ENCODE measurements at places on chromosomes 16 and 17. TPM values are rescaled to one million over a fixed set of nuclear protein-coding genes. Genes with fewer than 3 reads are reported as not detected.

GRCh38 chr16:80735846-80736245 lies 68.6 kb downstream of the CDYL2 start:
- DNase-seq: no peak

DNA sequence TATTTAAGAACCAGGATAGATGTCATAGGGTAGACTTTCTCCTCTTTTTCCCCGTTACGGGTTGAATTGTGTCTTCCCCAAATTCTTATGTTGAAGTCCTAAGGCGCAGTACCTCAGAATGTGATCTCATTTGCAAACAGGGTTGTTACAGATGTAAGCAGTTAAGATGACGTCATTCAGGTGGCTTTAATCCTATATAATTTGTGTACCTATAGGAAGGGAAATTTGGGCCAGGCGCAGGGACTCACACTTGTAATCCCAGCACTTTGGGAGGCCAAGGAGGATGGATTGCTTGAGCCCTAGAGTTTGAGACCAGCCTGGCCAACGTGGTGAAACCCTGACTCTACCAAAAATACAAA lies 99.5 kb upstream of the DHX40 start:
- no peak for DNase-seq

- no peak for DNase-seq
These were observed 325.8 kb downstream of the CBLN1 start for GRCh38 chr16:48955837-48956236.

- no peak for DNase-seq
These were observed 34.8 kb upstream of the GNG13 start for GRCh38 chr16:835373-835772.

- DNase-seq: no peak
These were observed 8.6 kb upstream of the ANKFY1 start for GRCh38 chr17:4272213-4272971.

DNA sequence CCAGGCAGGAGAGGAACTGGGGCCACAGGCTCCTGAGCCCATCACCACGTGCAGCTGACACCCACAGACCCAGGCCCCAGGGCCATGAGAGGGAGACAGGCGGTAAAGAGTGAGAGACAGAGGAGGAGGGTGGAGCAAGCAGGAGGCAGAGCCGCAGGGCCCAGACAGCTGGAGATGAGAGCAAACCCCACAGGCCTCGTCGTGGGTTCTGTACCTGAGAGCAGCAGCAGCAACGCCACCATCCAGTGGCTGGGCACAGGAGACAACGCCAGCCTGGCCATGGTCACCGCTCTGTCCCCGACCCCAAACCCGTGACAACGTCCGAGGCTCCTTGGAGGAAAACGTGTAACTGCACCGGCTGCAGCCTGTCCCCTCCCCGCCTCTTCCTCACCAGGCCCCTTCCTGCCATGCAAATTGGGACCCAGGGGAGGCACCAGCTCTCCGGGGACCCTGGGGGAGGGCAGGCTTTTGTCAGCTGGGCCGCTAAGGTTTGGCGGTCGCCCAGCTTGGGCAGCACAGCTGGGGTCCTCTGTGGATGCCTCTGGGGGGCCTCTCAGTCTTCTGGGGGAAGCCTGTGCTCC lies at the start of gene CD79B:
Gene CD79B (minus strand): TSS at position 351 of the 581 bp plus-strand sequence. CDS start 70 bp downstream, at position 281.
- DNase-seq: no peak

GRCh38 chr16:26475596-26475995 lies 591.1 kb upstream of the C16orf82 start:
- no peak for DNase-seq

DNA sequence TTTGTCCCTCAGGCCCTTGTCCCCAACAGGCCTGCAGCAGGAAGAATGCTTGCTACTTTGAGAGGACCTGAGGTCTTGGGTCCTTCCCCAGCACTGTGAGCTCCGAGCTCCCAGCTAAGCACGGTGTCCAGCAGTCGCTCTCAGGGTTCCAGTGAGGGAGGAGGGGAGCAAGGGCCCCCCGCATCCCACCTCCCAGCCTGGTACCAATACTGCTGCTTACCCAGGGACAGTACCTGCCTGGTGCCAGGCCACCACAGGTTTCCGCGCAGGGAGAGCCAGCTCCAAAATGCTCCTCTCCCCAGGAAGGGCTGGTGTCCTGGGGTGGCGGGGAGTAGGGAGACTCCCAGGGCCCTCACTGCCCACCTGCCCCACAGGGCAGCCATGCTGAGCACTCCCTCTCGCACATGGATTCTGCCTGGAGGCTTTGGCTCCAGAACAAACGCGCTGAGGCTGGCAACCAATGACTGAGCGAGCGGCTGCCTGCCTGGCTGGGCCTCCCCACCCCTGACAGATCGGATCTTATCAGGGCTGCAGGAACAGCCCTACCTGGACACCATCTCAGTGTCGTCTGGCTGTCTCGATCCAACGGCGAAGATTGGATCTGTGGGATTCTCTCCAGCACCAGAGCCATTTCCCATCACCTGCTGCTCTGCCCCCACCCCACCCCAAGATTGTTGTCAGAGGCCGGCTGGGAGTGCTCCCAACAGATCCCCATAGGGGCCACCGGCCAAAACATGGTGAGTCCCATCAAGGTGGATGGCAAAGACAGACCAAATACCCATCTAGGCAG lies 2.4 kb downstream of the DOK4 start:
- no peak for DNase-seq

- no peak for DNase-seq
These were observed 5.0 kb upstream of the STH start for GRCh38 chr17:45993962-45994627.

DNA sequence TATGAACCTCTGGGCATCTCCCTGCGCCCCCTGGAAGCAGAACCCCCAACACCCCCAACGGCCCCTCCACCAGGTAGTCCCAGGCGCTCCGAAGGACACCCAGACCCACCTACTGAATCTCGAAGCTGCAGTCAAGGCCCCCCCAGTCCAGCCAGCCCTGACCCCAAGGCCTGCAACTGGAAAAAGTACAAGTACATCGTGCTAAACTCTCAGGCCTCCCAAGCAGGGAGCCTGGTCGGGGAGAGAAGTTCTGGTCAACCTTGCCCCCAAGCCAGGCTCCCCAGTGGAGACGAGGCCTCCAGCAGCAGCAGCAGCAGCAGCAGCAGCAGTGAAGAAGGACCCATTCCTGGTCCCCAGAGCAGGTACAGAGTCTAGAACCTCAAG lies 1.5 kb downstream of the BCL6B start:
- no peak for DNase-seq

DNA sequence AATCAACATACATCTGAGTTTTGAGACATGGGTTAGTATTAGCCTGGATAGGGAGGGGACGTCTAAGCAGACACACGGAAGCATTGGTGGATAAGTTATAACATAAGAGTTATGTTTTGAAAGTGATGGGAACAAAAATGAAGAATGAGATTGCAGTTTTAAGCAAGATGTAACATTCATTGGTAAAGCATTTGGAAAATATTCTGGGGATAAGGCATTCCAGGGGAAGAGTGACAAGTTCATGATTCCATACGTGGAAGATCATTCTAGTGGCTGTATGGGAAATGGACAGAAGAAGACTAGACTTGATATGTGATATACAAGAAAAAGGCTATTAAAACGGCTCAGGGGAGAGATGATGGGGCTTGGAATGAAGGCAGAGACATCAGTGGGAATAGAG lies 632.9 kb downstream of the CDH8 start:
- no peak for DNase-seq

DNA sequence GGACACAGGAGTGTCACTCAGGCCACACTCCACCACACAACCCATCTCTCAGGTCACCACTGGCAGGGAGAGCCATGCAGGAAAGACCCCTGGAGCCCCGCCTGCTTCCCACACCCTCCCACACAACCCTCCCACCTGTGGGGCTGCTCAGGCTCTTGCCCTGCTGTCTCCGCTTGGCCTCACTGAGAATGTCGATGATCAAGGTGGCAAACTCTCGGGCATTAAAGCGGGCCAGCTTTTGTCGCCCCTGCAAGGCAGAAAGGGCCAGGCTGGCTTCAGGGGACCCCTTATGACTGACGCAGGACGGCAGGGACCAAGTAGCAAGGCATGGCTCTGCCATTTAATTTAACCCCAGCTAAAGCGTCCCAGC lies 8.5 kb downstream of the TP53I13 start:
- no peak for DNase-seq

DNA sequence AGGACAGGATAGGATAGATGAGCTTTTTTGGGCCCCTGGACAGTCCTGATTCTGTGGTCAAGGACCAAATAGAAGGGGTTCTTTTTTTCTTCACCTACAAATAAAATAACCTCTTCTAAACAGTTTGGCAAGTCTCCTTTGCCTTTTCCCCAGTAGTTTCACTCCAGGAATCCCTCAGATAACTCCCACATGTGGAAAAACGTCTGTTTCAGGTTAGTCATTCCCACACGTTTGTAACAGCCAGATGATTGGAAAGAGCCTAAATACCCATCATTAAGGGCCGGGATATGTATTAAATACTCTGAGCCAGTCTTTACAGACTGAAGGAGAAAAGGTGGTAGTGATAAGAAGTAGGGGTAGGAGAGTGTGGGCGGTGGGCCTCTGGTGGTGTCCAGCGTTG lies 58.3 kb downstream of the PLD6 start:
- no peak for DNase-seq

DNA sequence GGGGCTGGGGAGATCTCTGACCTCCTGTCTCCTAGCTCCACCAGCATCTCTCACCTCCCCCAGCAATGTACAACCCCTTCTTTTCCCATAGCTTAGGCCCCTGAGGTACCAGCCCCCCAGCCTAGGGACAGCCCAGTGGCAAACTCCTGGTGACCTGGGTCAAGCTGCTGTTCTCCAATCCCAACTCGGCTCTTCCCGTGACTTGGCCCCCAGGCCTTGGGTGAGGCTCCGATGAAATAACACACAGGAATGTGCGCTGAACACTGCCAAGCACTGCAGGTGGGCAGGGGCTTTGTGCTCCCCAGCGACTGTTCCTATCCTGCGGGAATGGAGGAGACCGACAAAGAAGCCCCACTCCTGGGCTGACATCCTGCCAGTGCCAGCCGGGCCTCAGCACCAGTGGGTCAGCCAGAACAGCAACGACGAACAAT lies 63.7 kb upstream of the AMZ2 start:
- peak; percentile 13 for DNase-seq

GRCh38 chr17:51087072-51087757 lies 33.5 kb downstream of the SPAG9 start:
- peak; percentile 19 for DNase-seq

DNA sequence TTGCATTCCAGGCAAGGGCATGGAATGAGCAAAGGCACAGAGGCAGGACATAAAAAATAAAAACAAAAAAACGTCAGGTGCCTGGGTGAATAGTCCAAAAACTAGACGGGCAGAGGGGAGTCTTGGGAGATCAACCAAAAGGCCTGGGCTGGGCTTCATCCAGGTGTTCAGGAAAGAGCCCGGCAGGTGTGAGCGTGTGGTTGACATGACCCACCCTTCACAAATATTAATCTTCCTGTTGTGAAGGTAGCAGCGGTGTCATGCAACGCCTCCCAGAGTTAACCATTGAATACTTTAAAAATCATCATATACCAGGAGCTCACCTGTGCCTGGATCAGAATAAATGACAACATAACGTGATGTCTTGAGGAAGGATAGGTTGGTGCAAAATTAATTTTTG lies 90.6 kb downstream of the USP22 start:
- no peak for DNase-seq

DNA sequence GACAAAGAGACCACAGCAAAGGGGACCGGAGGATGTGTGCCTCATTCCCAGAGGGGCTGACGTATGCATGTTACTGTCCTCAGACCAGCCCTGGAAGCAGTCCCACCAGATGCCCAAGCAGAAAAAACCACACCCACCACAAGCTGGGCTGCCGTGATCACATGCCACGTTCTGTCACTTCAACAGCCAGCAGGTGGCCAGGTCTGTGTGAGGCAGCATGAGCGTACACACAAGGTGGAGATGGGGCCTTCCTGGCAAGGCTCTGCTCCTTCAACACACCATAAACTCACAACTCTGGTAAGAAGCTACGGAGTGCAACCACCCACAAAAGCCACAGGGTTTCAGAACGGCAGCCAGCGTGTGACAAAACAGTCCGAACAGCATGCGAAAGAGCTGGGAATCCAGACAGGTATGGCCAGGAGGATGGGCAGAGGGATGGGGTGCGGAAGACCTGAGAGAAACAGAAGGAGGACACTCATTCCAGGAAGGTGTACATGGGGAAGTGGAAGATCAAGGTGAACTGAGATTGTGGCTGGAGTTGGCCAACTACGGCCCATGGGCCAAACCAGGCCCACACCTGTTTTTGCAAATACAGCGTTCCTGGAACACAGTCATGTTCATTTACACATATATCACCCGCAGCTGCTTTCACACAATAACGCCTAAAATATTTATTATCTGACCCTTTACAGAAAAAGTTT lies 27.9 kb downstream of the MBTPS1 start:
- DNase-seq: peak; percentile 4

GRCh38 chr17:4313221-4314114 lies 49.7 kb upstream of the ANKFY1 start:
- DNase-seq: peak; percentile 15

DNA sequence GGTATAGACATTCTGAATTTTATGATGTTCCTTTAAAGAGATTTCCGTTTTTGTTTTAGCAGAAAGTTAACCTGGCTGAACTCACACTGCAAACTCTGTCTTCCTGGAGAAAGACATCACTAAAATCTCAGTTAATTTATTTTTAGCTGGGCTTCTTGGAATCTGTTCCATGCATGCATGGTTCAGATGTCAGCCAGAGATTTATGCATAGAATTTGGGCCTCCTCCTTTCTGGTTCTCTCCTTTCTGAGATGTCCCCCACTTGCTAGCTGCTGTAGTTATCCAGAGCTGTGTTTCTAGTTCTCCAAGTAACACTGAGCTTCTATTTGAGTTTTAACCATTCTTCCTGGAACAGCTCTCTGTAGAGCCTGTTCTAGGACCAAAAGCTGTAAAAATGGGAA lies 77.3 kb upstream of the TANC2 start:
- DNase-seq: no peak

DNA sequence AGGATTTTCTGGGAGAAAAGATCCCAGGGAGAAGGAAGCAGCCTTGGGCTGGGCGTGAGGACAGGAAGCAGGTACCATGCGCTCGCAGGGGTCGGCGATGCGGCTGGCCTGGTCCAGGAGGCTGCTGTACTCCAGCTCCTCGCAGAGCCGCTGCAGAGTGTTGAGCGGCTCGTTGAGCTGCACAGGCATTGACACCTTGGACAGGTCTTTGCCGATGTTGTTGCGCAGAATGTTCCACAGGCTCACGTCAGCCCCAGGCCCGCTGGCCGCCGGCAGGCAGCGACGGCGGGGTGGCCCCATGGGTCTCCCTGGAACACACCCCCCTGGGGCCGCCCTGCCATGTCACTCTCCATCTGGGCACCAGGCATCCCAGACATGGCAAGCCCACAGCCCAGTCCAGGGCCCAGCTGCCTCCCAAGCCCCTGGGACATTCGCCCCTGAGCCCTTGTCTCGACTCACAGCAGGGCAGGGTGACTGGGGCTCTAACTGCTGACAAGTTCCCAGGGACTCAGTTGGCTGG lies 8.0 kb downstream of the OSBPL7 start:
- no peak for DNase-seq

- DNase-seq: no peak
These were observed 2.4 kb downstream of the SKAP1 start for GRCh38 chr17:48427598-48427997.

Gene HSBP1
- 151 TPM for total RNA-seq

Gene APOBR
- not detected for total RNA-seq

Gene PTRH2
- total RNA-seq: 26.8 TPM

Gene OTOP2
- not detected for total RNA-seq

Gene BAIAP2
- total RNA-seq: 11.1 TPM

Gene CCR7
- not detected for total RNA-seq

Gene SLC4A1
- total RNA-seq: not detected

Gene HES7
- 0.94 TPM for total RNA-seq

Gene AOC3
- total RNA-seq: not detected

Gene CLEC19A
- not detected for total RNA-seq

Gene CLEC18A
- not detected for total RNA-seq

Measured in M059J (cell line).